ENCODE measurements at places on chromosomes 5 and 9.

- DNase-seq = no peak
Measured at GRCh38 chr5:173352366-173353349, 24.4 kb upstream of the STC2 start.

DNA sequence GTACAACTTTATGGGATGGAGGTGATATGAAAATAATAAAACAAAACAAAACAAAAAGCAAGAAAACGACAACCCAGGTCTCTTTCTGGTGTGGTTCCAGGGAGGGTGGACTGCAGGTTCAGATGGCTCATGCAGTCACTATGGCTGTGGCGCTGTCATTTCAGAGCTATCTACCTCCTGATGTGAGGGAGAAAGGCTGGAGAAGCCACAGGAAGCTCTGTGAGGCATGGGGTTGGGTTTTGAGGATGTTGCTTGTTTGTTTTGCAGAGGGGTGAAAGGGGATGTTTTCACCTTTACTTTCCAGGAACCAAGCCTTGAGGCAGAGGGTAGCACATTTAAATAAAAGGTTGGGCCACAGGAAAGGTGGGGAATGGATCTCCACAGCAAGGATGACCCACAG lies 18.7 kb downstream of the NIPAL4 start:
- DNase-seq = no peak

GRCh38 chr9:19488721-19489120 lies 79.9 kb downstream of the ACER2 start:
- DNase-seq = no peak

GRCh38 chr5:115775999-115776398 lies 40.5 kb downstream of the CDO1 start:
- no peak for DNase-seq

GRCh38 chr9:107989544-107989943 lies 500.0 kb upstream of the KLF4 start:
- no peak for DNase-seq

- no peak for DNase-seq
Measured at GRCh38 chr9:38295764-38296163, 96.7 kb upstream of the ALDH1B1 start.

DNA sequence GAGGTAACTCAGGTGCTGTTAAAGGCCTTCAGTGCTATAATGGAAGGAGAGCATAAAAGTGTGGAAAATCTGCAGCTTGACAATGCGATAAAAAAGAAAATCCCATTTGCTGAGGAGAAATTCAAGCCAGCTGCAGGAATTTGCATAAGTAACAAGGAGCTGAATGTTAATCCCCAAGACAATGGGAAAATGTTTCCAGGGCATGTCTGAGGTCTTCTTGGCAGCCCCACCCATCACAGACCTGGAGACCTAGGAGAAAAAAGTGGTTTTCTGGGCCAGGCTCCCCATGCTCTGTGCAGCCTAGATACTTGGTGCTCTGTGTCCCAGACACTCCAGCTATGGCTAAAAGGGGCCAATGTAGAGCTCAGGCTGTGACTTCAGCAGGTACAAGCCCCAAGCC lies 1159.6 kb downstream of the CDH18 start:
- DNase-seq = no peak

- DNase-seq = no peak
Measured at GRCh38 chr9:119859128-119859527, 489.9 kb upstream of the BRINP1 start.

DNA sequence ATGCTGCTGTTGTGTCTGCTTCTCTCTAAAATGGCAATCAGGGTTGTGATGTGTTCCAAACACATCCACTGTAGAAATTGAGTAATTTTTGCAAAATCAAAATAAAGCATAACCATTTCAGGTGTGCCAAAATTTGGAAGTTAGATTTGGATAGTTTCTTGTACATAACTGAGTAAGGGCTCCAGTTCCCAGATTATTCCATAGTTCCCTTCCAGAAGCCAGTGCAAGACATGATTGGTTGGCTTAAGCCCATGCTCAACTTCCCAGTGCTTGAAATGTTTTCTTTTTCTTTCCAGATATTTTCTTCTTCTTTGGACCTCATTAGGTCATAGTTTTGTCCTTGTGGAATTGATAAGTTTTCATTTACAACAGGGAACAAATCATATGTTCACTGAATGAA lies 64.2 kb downstream of the SNCAIP start:
- no peak for DNase-seq

DNA sequence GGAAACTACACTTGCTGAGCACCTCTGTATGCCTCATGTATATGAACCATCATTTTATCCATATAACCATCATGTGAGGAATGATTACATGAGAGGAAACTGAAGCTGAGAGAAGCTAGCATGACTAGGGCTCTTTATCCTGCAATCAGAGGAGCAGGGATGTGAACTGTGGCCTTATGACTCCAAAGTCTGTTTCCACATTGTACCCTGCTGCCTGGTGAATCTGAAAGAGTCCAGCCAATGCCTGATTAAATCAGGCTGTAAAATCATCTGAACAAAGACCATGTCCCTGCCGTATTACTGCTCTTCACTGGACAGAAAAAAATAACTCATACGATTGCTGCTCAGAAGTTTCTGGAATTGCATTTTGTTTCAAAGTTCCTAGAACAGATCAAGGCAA lies 67.0 kb downstream of the LPAR1 start:
- no peak for DNase-seq
